ENCODE measurements at places on chromosomes 4 and X.

DNA sequence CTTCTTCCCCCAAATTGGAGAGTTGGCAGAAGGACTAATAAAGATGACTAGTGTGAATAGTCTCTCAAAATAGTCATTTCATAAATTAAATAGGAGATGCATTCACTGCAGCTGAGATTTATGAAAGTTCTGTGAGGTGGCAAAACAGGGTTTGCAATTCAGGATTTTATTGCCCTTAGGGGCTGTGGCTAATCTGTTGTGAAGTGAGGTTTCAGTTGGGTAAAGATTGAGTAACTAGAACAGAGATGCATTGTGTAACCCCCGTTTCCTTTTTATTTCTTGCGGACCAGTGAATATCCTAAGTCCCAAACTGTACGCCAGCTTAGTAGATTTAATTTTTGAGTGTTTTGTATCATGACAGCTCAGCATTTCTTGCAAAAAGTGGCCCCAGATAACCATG is 16.2 kb upstream of the SCRG1 start:
- DNase-seq = no peak

- no peak for DNase-seq
Observed at GRCh38 chrX:71222929-71223328, at the start of gene GJB1. TSS of gene GJB1 (plus strand) at chrX:71223224. CDS start at chrX:71223708, 484 bp downstream.

- DNase-seq = no peak
Observed at GRCh38 chrX:14802943-14803710, 69.7 kb downstream of the FANCB start.

- no peak for DNase-seq
Observed at GRCh38 chr4:1300466-1301455, 11.1 kb downstream of the MAEA start.

DNA sequence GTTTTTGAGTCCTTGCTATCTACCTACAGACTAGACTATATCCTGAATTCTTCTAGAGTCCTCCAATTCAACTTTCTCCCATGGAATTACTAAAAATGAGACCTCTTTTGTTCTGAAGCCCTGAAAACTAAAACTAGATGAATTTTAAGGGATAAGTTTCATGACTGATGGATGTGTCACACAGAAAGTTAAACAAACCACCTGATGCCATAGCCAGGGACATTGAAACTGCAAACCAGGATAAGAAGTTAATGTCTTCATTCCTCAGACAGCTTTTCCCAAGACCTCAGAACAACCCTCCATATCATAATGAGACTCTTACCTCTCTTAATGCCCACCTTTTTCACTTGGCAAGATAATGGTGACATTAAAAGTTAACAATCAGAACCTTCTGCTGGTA is 81.5 kb upstream of the PTPN13 start:
- DNase-seq = no peak
